ENCODE measurements at places on chromosomes 7 and 10. TPM values are rescaled to one million over a fixed set of nuclear protein-coding genes. Genes with fewer than 3 reads are reported as not detected.

NKX1-2 gene
- not detected for total RNA-seq

PDZD7 gene
- 0.06 TPM for total RNA-seq

TMEM236 gene
- 0.15 TPM for total RNA-seq

FAM13C gene
- total RNA-seq = 6.1 TPM

BAMBI gene
- total RNA-seq = 12.0 TPM

ZNF862 gene
- total RNA-seq = 10.2 TPM

NCOA4 gene
- 114 TPM for total RNA-seq

TUBGCP2 gene
- 40.2 TPM for total RNA-seq

STAG3 gene
- 0.87 TPM for total RNA-seq

RADIL gene
- total RNA-seq = 0.19 TPM

ATP6V0E2 gene
- total RNA-seq = 0.39 TPM

PLXNA4 gene
- total RNA-seq = 22.8 TPM

PRKAG2 gene
- total RNA-seq = 7.5 TPM

LRRTM3 gene
- not detected for total RNA-seq

WNT8B gene
- not detected for total RNA-seq

ABCA13 gene
- not detected for total RNA-seq

SPACDR gene
- 0.44 TPM for total RNA-seq

PDE1C gene
- total RNA-seq = 11.1 TPM

EPHB6 gene
- total RNA-seq = 74.3 TPM

TAS2R3 gene
- total RNA-seq = 0.54 TPM

RAB19 gene
- not detected for total RNA-seq

KCNIP2 gene
- 0.94 TPM for total RNA-seq

DLG5 gene
- 28.3 TPM for total RNA-seq

CAV2 gene
- 58.3 TPM for total RNA-seq

DYDC2 gene
- not detected for total RNA-seq

PAX2 gene
- not detected for total RNA-seq

TMEM26 gene
- 0.94 TPM for total RNA-seq

GSAP gene
- 0.62 TPM for total RNA-seq

CRPPA gene
- total RNA-seq = 1.5 TPM

H2BK1 gene
- not detected for total RNA-seq

FKBP9 gene
- 178 TPM for total RNA-seq

FAM24B gene
- 0.24 TPM for total RNA-seq

POLR3A gene
- total RNA-seq = 10.0 TPM

SLC16A9 gene
- 0.37 TPM for total RNA-seq

PRF1 gene
- total RNA-seq = not detected

RABGEF1 gene
- total RNA-seq = 16.3 TPM

SPDYE1 gene
- not detected for total RNA-seq

UPK3B gene
- total RNA-seq = not detected

LRRN3 gene
- 0.87 TPM for total RNA-seq

SFMBT2 gene
- total RNA-seq = 2.9 TPM

ASIC3 gene
- total RNA-seq = 0.37 TPM

WDR11 gene
- 26.0 TPM for total RNA-seq

WEE2 gene
- total RNA-seq = not detected

SORBS1 gene
- 2.4 TPM for total RNA-seq

Data from cardiac ventricle fibroblast (primary cell).